ENCODE measurements at places on chromosomes 2 and 18.
A peak's percentile ranks its signal among the peaks of the same experiment; 100 is the strongest.

DNA sequence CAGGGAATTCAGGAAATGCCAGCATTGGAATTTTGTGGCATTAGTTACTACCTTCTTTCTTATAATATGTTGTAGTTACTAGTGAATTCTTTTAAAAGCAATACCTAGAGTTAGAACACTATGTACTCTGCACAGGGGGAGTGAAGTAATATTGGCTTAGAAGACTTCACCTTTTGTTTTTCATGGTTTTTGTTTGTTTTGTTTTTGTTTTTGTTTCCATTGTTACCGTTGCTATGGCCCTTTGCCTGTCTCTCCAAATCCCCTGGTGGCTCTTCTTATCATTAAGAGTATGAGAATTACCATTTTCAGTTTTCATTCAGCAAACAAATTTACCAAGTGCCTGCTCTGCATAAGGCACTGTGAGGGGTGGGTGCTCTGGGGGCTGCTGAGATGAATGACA, 160.1 kb downstream of the HAUS1 start:
- DNase-seq: no peak

- DNase-seq: no peak
Observed at GRCh38 chr2:23649819-23650218, 264.8 kb downstream of the KLHL29 start.

DNA sequence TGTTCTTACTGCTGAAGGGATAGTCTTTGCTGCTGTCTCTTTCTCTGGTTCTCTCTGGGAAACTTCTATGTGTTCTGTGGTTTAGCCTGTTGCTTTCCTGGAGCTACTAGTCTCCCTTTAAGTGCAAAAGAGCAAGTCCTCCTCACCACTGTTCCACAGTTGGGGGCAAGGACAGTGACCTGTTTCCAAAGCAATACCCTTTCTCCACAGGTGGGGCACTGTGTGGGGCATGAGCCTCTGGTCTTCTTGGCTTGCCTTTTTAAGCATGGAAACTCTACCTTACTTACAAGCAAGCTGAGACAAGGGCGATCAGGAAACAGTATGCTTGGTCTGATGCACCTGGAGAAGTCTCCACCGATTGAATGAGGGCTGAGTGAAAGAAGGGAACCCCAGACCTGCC, 156.7 kb downstream of the CPS1 start:
- DNase-seq: peak; percentile 26

- no peak for DNase-seq
Observed at GRCh38 chr2:204505946-204506345, 39.3 kb upstream of the PARD3B start.

DNA sequence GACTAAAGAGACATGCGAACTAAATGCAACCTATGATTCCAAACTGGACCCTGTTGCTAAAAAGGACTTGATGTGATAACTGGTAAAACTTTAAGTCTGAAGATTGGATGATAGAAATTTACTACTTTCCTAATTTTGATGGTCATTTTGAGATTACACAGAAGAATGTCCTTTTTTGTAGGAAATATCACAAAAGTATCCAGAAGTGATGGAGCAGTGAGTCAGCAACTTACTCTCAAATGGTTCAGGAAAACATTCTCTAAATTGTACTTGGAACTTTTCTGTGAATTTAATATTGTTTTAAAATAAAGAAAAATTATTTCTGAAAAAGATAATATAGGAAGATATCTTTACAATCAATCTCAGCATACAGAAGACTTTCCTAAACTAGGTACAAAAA, 19.9 kb downstream of the MBOAT2 start:
- DNase-seq: no peak

- no peak for DNase-seq
Observed at GRCh38 chr2:205324355-205324754, 357.9 kb upstream of the NRP2 start.

DNA sequence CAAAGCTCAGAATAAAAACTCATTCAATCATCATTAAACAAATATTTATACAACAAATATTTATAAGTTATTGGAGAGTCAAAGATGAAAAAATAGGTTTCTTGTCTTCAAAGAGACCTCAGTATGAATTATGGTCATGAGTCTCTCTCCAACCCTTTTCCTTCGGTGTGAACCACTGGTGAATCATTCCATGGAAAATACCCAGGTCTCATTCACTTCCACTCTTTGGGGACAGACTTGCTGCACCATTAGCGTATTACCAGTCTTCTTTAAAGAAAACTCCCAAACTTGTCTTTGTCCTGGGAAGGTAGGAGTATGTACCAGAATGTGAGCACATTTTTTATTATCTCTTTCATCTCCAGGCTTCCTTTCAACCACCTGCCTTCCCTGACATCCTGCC, 257.4 kb upstream of the RBMS1 start:
- DNase-seq: peak; percentile 9

- DNase-seq: no peak
Observed at GRCh38 chr2:202039278-202040078, 5.8 kb downstream of the FZD7 start.

DNA sequence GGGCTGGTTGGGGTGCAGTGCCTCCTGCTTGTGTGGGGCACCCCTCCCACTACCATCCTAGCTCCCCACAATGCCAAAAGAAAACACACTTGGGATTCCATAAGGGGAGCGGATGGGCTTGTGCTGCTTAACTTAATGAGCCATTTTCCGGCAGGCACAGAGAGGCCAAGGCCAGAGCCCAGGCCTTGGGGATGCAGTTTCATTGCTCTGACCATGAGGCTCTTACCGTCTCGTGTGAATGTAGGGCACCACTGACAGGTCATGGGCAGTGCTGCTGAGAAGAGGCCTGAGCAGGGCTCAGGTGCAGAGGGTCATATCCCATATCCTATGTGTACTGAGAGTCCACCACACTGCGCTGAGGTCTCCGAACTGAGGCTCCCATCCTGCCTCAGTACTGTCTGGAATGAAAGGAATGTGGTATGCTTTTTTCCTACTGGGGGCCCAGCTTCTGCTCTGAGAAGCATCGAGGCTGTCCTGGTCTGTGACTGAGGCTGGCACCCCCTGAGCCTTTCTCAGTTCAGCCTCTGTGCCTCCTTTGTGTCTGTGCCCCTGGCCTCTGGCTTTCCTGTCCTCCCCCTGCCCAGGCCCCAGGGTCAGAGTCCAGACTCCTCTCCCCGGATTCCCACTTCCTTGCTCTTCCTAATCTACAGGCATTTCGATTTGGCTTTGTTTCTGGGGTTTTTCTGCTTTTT, 45.2 kb upstream of the MAPRE3 start:
- no peak for DNase-seq

- no peak for DNase-seq
Observed at GRCh38 chr18:8848541-8848940, 143.2 kb downstream of the MTCL1 start.

DNA sequence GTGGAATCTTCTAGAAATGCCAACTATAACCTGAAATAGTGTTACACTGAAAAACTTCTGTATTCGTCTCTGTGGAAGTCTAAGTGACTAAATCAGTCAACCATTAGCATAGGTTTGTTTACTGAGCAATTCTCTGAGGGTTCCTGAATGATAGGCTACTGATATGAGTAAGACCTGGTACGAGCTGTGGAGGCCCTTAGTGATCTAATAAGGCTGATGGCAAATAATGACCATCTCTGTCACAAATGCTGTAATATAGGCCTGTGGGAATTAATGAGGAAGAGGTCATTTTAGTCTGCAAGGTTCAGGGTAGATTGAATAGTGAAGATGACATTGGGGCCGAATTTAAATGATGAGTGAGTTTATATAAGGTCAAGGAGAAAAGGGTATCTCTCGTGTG, 82.5 kb downstream of the MGAT5 start:
- no peak for DNase-seq

DNA sequence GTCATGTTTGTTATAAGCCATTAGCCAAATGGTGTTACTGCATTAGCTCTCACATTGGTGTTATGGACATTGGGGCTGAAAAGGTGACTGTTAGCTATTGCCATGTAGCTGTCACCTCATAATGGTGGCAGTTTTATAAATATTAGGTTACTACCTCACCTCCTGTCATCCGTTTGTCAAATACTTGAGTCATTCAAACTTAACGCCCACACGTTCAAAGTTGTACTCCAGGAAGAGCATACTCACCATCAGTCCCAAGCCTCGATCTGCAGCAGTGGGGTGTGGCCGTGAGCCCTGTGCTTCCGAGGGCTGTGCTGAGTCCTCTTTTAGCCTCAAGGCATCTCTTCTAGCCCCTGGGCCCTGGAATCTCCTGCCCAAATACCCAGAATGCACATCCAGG, 87.3 kb downstream of the PDK1 start:
- no peak for DNase-seq

GRCh38 chr18:54184836-54185235, 39.6 kb downstream of the MBD2 start:
- DNase-seq: no peak

GRCh38 chr2:179355881-179356280, 91.2 kb upstream of the SESTD1 start:
- no peak for DNase-seq
